Type B pancreatic cell (in vitro differentiated cells): ENCODE measurements at places on chromosomes 13 and 19. TPM values are rescaled to one million over a fixed set of nuclear protein-coding genes. Genes with fewer than 3 reads are reported as not detected.

- no peak for DNase-seq
- no peak overlapping the region for H3K4me3 ChIP-seq
- peaks cover 15% of the 10 kb centered on the region for H3K4me1 ChIP-seq
- H3K27ac ChIP-seq: no peak overlapping the region
These were observed 112.9 kb downstream of the ZAR1L start for GRCh38 chr13:32202268-32202667.

DNA sequence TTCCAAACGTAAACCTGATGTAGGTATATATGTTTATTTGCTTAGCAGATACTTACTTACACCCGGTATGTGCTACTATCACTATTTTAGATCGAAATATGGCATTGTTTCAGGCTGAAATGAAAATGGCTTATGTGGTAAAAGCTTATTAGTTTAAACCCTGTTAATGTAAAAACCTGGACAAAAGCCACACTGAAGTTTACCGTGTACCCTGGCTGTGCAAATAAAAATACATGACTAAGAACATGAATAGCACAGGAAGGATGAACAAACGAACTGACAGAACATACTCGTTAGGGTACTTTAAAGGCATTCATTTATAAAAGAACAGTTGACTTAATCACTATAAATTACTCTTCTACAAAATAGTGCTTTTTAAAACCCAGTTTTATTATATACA lies 6.6 kb downstream of the CLDN10 start:
- H3K27me3 ChIP-seq: peaks cover 44% of the 10 kb centered on the region
- no peaks in the 10 kb centered on the region for H3K4me1 ChIP-seq
- H3K36me3 ChIP-seq: no peaks in the 10 kb centered on the region
- no peak overlapping the region for H3K27ac ChIP-seq
- no peak for DNase-seq

The ANKRD10 gene
- total RNA-seq: 87.9 and 142 TPM in 2 replicates

DNA sequence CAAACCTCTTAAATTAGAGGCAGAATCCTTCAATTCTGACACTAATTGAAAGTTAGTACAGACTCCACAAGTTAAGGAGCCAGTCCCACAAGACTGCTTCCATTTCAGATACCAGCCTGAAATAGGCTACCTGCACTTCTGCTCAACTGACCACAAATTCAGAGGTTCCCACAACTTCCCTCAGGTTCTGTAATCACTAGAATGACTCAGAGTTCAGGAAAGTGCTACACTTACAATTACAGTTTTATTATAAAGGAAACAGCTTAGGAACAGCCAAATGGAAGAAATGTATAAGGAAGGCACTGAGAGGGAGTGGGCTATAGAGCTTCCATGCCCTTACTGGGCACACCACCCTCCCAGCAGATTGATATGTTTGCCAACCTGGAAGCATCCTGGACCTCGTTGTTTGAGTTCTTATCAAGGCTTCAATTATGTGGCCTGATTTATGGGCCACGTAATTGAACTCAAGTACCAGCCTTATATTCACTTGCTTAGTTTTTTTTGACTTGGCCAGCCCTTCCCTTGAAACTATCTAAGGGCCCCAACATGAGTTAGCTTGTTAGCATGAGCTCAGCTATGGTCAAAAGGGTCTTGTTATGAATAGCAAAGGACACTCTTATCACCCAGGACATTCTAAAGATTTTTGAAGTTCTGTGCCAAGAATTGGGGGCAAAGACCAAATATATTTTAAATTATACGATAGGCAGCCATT lies 25.9 kb downstream of the NBEA start:
- no peaks in the 10 kb centered on the region for H3K27me3 ChIP-seq
- no peak overlapping the region for H3K4me3 ChIP-seq
- no peak for DNase-seq
- H3K27ac ChIP-seq: no peak overlapping the region
- H3K4me1 ChIP-seq: no peaks in the 10 kb centered on the region

The UPK1A gene
- total RNA-seq: 4.4 and 5.1 TPM in 2 replicates

GRCh38 chr19:21612403-21612872 lies 107.0 kb downstream of the ZNF429 start:
- no peak overlapping the region for H3K4me3 ChIP-seq
- no peaks in the 10 kb centered on the region for H3K36me3 ChIP-seq
- DNase-seq: no peak
